HTR-8/SVneo (cell line): ENCODE measurements at places on chromosomes 16 and 17.

DNA sequence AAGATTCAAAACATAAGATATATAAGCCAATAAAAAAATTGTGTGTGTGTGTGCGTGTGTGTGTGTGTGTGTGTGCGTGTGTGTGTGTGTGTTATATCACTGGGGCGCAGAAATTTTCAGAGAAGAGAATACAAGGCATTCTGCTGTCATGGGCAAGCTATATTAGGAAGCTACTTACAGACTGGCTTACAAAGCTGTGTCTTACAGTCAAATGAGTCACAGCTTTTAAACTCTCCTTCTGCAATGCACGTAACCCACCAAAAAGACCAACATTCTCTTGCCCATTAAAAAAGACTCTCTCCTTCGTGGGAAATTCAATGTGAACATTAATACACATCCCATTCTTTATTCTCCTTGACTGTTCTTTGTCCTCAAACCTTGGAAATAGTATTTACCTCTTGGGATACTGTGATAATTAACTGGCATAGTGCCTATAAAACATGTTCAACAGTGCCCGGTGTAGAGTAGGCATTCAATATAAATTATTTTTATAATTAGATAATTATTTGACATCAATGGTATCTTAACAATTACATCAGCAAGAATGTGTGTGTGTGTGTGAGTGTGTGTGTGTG, 860.4 kb upstream of the SOX9 start:
- no peak for DNase-seq

DNA sequence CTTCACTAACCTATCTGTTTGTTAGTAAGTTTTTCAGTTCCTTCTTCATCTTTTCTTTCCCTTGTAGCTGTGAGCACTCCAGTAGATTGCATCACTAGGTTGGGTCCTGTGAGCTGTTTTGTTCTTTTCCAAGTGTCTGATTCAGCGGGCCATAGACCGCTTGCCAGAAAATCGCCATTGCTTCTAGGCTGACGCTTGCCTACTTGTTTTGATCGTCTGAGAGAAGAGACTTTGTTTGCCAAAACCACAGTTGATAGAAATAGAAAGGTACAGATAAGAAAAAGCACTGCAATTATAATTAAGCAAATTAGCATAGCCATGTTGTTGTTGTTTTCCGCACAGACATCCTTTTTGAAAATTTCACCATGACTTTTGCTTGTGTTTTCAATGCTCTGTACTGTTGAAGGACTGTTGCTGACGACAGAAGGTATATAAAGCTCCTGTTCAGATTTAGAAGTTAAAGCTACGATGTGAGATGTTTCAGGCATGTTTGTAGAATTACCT, 3.1 kb downstream of the EVI2A start:
- no peak for DNase-seq

GRCh38 chr16:53848277-53848942, 144.5 kb downstream of the FTO start:
- DNase-seq: no peak

GRCh38 chr17:82917699-82918345, 78.0 kb upstream of the ZNF750 start:
- DNase-seq: peak; percentile 37

DNA sequence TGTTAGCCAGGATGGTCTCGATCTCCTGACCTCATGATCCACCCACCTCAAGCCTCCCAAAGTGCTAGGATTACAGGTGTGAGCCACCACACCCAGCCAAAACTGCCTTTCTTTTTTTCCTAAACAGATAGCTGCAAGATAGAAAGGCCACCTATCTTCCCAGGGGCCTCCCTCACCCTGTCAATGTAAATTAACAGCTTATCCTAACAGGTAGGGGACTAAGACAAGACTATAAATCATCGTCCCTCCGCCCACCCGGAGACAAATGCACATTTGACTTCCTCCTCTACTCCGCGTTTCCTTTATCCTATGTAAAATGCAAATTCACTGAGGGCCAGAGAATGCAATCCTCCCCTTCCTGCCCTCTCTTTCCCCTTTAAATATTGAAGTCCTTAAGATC, 71.4 kb downstream of the MARF1 start:
- no peak for DNase-seq

GRCh38 chr16:21628121-21628726, 24.2 kb downstream of the IGSF6 start:
- DNase-seq: no peak

DNA sequence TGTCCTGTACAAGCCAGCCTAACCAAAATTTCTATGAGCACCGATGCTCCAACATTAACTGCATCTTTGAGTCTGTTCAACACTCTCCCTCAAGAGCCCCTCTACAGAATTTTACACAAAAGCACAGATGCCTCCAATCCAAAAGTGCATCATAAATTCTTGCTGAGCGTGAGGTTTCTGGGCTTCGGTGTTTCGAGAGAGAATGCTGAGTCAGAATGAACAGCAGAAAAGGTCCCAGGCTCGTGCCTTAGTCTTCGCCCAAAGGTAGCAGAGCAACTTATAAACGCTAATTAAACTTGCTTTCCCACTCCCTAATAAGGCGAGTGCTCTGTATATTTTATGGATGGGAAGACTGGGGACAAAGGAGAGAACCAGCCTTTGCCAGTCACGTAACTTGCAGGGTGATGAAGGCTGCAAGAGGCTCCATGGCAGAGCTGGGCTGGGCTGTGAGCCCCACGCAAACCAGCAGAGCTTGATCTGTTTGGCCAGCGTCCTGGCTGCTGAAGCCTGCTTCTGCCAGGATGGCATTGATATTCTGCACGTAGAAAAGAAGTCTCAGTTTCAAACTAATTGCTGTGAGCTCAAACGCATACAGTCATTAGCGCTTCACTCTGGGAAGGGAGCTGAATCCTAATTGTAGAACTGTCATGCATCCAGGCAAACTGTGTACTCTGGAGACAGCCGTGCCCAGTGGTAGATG, 138.5 kb downstream of the DNAH9 start:
- DNase-seq: no peak

DNA sequence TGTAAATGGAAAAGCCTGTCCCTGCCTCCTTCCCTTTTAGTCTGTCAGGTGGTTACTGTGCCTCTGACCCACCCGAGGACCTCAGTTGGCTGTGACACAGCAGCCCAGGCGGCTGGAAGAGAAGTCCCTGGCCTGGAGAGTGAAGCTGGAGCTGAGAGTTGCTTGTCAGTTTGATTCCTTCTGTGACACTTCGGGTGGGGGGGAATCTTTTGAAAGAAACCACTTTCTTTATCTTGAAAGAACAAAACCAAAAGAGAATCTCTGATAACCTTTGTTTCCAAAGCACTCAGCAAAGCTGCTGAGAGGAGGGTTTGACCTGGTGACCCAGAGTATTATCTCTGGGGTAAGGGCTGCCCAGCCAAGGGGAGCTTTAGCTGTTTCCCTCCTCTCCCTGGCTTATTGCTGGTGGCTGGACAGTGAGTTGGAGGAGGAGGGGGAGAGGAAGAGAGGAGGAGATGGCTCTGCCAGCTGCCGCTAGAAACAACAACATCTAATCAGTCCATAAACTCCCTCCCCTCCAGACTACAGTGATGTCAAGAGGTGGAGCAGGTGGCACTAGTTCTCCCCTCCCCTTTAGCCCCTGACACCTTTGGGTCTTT, 34.0 kb downstream of the YPEL2 start:
- DNase-seq: no peak

GRCh38 chr17:56810343-56810742, 23.4 kb downstream of the C17orf67 start:
- no peak for DNase-seq

DNA sequence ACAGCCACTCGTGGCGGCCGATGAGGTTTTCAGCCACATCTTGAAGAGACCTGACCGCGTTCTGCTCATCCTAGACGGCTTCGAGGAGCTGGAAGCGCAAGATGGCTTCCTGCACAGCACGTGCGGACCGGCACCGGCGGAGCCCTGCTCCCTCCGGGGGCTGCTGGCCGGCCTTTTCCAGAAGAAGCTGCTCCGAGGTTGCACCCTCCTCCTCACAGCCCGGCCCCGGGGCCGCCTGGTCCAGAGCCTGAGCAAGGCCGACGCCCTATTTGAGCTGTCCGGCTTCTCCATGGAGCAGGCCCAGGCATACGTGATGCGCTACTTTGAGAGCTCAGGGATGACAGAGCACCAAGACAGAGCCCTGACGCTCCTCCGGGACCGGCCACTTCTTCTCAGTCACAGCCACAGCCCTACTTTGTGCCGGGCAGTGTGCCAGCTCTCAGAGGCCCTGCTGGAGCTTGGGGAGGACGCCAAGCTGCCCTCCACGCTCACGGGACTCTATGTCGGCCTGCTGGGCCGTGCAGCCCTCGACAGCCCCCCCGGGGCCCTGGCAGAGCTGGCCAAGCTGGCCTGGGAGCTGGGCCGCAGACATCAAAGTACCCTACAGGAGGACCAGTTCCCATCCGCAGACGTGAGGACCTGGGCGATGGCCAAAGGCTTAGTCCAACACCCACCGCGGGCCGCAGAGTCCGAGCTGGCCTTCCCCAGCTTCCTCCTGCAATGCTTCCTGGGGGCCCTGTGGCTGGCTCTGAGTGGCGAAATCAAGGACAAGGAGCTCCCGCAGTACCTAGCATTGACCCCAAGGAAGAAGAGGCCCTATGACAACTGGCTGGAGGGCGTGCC, 30.1 kb downstream of the CIITA start:
- DNase-seq: no peak

DNA sequence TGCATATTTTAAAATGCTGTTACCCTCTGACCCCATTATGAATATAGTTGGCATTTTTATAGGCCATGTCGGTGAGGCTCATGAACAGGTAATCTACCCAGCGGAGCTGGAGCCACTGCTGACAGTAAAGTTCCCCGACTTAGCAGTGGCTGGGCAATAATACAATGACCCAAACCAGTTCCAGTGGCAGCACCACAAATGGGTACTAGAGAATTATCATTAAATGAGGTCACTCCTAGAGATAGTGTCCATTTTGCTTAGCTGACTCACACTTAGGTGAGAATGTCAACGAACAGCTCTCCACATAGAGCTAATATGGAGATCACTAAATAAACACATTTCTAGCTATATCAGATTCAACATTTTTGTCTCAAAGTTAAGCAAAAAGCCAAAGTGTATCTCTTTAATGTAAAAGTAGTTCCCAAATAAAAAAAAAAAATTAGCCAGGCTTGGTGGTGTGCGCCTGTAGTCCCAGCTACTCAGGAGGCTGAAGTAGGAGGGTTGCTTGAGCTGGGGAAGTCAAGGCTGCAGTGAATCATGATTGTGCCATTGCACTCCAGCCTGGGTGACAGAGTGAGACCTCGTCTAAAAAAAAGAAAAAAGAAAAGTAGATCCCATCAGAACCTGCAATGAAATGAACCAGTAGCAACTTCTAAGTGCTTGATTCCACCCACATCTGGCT, 7.4 kb downstream of the MYO1D start:
- no peak for DNase-seq

DNA sequence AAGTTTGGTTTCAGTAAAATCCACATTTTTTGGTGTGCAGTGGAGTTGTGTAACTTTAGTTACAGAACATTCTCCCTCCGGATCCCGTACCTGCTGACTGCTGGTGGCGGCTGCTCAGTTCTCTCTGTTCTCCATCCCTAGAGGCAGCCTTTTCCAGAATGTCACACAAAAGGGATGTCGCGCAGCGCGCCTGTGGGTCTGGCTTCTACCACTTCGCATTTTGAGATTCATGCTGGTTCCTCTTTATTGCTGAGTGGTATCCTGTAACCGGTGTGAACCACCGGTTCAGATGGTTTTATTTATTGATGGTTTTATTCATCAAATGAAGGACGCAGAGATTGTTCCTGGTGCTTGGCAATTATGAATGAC, 981 bp upstream of the CEP131 start:
- DNase-seq: no peak

DNA sequence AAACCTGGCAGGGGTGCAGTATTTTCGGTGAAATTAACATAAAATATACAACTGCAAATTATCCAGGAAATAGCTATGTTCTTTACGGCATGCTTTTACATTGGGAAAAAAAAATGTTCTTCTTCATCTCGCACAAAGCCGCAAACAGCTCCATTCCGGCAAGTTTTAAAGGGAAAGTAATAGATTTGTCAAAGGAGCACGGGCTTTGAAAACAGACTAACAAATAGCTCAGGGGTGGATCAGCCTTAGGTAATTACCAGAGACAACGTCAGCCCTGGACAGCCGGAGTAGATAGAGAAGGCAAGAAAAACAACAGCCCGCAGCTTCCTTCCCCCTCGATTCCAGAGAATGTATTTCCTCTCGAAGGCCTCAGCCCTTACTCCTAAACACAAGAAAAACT, 222.5 kb downstream of the C16orf78 start:
- DNase-seq: no peak
